ENCODE measurements at places on chromosomes 6 and 20.

GRCh38 chr20:699811-700338 is 24.3 kb upstream of the SCRT2 start:
- DNase-seq: no peak

DNA sequence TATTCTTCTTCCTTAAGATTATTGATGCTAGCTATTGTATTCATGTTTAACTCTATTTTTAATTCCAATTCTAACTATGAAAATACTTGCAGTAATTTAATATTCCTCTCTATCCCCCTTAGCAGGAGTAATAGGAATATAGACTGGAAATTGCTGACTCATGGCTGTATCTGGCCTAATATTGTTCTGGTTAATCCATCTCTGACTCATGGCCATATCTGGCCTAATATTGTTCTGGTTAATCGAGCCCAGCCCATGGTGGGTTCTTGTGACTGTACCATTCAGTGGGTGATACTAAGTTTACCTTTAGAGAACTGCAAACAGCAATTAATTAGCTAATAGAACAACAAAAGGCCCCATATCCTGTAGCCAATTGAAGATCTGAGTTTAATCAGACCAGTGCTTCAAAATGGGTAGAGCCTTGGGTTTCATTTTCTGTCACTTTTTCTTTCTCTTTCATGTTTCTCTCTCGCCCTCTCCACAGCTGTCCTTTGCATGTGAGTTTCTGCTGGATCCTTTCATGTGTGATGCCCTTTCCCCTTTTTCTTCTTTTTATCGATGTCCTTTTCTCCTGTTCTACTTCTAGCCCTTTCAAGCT is 50.6 kb downstream of the SLC22A3 start:
- DNase-seq: peak; percentile 28

DNA sequence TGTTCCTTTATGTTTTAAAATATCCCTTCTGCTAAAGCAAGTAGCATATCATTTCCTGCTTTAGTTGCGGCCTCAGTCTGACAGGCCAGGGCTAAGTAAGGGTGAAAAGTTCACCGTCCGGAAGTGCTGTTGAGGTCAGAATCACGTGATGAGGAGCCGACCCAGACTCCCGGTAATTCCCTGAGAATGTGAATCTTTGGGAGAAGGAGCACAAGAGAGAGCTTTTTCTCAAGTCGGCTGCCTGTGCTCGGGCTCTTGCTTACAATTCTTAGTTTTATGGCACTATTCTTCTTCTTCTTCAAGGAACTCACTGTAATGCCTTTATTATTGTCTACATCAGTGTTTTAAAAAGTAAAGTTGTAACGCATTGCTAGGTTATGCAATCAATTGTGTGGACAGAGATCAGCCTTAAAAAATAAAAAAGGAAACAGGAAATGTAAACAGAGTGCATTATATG is 309.3 kb downstream of the PRL start:
- peak; percentile 90 for DNase-seq

DNA sequence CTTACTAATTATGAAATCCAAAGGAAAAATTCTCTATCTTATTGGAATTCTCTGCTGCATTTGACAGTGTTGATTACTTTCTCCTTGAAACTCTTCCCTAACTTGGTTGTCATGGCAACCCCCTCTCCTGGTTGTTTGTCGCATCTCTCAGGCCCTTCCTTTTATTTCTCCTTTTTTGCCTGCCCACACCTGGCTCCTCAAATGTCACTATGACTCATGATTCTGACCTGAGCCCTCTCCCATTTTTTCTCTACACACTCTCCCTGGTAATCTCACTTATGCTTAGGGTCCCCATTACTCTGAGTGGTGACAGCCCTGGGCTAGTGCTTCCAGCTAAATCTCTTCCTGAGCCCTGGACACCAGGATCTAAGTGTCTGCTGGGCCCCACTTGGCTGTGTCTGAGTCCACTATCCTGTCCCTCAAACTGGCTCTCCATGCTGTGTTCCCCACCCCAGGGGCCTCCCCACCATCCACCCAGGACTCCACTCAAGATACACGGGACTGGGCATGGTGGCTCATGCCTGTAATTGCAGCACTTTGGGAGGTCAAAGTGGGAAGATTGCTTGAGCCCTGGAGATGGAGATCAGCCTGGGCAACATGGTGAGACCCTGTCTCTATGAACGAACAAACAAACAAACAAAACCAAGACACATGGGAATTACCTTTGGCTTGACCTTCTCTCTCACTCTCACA is 16.5 kb upstream of the NNAT start:
- peak; percentile 15 for DNase-seq

DNA sequence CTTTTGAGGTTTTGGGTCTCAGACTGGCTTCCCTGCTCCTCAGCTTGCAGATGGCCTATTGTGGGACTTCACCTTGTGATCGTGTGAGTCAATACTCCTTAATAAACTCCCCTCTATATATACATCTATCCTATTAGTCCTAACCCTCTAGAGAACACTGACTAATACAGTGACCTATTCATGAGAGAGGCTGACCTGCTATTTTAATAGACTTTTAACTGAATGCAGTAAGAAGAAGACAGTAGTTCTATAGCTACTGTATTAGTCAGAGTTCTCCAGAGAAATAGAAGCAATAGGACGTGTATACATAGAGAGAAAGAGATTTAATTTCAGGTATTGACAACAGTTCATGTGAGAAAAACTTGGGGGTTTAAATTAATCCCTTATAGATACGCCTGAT is 53.3 kb upstream of the SMLR1 start:
- DNase-seq: no peak

- no peak for DNase-seq
Measured at GRCh38 chr20:50624351-50625016, 66.9 kb downstream of the RIPOR3 start.

- peak; percentile 51 for DNase-seq
Measured at GRCh38 chr6:132298344-132298949, 102.8 kb downstream of the MOXD1 start.

GRCh38 chr20:51888291-51888690 is 86.0 kb upstream of the SALL4 start:
- DNase-seq: no peak

All from LHCN-M2 (cell line).